ENCODE measurements at places on chromosomes 4 and X.

DNA sequence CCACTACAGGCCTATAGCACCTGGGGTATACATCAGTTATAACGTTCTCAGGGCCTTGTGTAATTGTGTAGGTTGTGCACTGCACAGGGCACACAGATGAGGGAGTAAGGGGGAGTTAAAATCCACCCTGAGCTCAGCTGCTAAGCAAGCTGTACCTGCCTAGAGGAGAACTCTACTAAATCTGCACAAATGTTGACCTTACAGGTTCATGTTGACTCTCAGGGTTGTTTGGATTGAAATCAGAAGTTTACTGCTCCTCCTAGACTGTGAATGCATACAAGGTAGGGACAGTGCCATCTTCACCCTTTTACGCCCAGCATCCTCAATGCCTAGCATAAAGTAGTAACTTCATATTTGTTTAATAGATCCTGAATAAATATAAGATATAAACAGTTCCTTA is 89.8 kb downstream of the SMARCA1 start:
- no peak for DNase-seq

- no peak for DNase-seq
Observed at GRCh38 chr4:23946299-23946698, 56.5 kb upstream of the PPARGC1A start.

- DNase-seq, result no peak
Observed at GRCh38 chrX:106177106-106177981, 9.2 kb downstream of the PWWP3B start.

DNA sequence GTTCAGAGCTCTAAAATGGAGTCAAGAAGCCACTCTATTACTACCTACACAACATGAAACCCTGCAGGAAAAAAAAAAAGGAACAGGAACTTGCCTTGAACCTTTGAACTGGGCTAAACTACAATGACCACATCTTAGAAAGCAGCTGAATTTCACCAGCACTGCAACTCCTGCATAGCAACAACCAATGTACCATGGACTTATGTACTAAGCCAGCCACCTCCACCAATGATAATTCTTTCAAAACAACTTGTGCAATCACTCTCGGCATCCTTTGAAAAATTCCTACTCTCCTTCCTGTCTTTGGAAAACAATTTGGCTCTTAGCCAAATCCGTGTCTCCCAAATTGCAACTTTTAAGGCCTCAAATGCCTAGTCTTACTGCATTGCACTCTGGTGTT is 26.8 kb upstream of the FMR1 start:
- no peak for DNase-seq

- no peak for DNase-seq
Observed at GRCh38 chr4:169984745-169985144, 41.5 kb downstream of the MFAP3L start.

- peak; percentile 44 for DNase-seq
Observed at GRCh38 chr4:40196724-40197281, at the start of gene RHOH. RHOH (plus strand) TSS chr4:40197031; CDS start chr4:40243387, 46,356 bp downstream.

DNA sequence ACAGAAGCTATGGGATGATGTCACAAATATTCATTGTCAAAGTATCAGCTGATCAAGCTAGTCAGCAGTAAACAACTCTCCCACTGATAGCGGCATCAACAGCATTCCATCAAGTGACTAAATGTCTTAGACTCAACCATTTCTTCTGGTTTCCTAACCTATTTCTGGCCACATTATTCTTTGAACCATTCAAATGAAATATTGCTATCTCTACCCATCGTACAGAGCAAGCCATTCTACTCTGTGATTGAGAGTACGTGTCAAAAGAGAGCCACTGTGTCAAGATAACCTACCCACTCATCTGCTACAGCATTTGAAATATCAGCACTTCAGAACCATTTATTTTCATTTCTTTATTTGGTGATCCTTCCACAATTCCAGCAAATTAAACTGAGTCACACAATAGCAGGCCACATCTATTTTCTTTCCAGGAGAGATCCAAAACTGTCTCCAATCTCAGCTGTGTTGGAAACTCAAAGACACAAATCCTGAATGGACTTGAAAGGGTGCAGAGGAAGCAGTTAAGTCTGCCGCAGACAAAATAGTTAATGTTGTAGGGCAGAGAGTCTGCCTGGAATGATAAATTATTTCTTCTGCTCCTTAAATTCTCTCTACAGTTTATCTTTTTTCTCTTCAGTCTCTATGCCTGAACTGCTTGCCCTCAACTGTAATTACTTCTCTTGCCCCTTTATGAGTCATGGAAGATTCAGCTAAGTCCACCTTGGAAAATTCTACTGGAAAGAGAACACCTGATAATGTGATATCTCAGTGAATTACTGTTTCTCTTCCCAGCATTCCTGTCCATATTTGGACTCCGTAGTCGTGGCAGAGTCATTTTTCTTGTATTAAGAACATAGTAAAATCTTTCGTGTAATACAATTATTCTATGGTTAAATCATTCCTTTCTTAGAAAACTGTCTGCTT is 364.8 kb downstream of the PDGFC start:
- no peak for DNase-seq

- no peak for DNase-seq
Observed at GRCh38 chr4:15171725-15172124, 169.4 kb downstream of the CPEB2 start.

DNA sequence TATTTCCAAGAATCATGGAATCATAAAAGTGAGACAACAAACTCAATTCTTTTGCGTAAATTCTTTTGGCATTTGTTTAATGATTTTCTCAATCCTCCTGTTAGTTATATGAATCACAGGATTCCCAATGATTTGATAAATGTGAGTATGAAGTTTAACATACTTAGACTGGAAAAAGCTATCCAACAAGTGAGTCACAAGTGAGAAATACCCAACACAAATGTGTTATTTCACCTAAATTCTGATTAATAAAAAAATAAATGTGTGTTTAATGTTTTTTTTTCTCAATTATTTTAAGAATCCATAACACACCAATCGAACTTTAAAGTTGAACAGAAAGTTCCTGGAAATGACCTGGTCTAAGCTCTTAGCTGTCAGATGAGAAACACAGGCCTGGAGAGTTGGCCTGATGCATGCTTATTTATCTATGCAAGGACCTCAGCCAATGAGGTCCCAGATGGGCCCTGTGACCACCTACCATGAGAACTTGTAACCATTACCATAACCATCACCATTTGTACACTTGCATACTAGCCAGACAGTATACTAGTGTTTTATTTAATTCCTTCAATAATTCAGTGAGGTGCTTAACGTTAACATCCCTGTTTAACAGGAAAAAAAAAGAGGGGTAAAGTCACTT is 386.7 kb downstream of the SPRY1 start:
- no peak for DNase-seq

GRCh38 chr4:84611531-84611930 is 28.6 kb downstream of the CDS1 start:
- DNase-seq, result no peak

DNA sequence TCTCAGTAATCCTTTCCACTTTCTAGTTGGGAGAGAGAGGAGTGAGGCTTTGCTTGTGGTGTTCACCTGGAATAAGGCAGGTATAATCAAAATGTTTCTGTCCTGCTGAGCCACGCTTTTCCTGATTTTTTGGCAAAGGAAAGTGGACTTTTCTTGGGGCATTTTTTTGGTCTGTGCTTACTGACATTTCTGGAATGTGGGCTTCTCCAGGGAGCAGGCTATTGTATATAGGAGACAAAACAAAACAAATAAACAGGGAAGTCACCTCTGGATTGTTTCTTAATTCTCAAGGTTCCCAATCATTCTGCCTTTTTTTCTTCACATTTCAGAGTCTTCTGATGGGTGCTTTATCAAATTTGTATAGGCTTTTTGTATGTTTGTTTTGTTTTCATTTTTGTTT is 25.7 kb upstream of the RP2 start:
- no peak for DNase-seq

- no peak for DNase-seq
Observed at GRCh38 chr4:26356081-26356501, 35.3 kb downstream of the RBPJ start.

DNA sequence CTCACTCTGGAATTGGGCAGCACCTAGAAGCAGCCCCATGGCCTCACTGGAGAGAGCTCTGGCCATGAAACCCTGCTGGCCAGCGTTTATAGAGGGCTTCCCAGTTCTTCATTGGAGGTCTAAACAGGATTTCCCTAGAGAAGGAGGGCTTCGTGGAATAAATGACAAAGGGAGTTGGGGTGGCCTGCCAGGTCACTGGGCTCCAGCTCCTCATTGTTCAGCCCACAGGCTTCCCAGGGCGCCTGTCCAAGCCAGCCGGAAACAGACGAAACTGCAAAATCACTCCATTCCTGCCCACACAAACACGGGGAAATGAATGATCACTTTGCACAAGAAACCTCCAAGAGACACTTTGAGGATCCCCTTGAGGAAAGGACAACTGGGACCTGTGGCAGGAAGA is 189.7 kb downstream of the TSPAN5 start:
- DNase-seq, result no peak

- DNase-seq, result no peak
Observed at GRCh38 chrX:10512741-10513140, 107.6 kb downstream of the MID1 start.
